ENCODE measurements at places on chromosomes 12 and 14.

DNA sequence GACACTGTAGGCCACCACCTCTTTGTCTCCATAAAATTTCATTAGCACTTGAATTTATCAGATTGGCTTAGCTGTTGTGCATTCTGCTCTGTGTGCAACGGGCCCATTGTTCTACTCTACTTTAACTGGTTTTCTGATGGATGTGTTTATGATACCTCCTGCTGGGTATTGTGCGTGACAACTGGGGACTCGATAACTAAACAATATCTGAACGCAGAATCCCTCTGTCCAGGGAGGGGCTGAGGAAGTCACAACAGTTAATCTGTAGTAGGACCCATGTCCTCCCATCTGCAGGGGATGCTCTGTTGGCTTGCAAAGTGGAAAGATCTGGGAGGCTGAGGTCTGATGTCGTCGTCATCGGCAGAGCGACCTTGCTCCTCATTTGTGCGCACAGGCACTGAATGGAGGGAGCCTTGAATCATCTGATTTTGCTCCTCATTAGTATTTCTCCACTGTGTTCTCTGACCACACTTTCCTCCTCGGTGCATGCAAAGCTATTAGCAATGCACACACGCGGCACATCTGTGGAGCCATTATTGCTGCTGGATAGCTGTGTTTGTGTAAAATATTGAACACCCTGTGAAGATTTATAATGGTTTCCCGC lies 422.5 kb downstream of the NRXN3 start:
- DNase-seq: no peak

DNA sequence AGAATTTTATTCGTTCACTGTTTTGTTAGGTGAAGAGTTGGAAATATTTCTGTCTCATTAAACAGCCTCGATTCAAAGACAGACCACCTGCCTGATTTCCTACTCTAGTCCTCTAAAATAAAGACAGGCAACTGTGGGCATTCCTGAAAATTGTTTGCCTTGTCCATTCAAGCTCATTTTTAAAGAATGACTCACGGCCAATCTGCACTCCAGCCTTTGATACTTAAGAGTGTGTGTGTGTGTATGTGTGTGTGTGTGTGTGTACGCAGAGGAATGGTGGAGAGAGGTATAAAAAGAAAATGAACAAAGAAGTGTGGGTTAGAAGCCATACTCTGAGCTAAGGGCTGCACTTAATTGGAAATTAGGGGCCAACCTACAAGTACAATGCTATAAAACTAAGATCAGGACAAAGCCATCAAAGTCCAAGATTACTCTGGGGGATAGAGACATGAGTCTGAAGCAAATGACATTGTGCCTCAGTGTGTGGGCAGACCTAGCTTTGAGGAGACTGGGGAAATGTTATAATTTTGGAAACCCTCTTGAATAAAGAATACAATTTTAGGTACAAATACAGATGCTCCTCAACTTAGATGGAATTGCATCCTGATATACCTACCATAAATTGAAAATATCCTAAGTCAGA lies 45.6 kb upstream of the SOCS2 start:
- DNase-seq: no peak

- no peak for DNase-seq
These were observed 951 bp downstream of the WDHD1 start for GRCh38 chr14:55025948-55026347.

- DNase-seq: no peak
These were observed 746.2 kb upstream of the USP15 start for GRCh38 chr12:61514016-61514415.

GRCh38 chr12:82034769-82035168 lies 275.6 kb upstream of the PPFIA2 start:
- DNase-seq: no peak

DNA sequence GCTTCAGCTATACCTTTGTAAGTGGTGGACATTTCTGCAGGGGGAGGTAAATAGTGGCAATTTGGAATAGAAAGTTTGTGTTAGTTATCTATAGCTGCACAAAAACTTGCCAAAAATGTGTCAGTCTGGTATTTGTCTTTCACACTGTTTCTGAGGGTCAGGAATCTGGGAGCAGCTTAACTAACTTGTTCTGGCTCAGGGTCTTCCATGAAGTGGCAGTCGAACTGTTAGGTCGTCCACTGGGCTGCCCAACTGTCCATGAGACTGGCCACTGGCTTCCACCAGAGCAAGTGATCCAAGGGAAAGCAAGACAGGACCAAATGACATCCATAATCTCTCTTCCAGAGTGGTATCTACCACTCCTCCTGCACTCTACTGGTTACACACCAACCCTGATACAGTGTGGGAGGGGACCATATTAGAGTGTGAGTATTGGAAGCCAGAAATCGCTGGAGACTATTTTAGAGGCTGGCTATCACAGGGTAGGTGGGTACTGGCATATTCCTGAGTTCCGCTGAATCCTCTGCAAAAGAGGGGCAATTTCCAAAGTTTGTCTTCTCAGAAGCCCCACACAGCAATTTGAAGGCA lies 60.9 kb downstream of the DYRK2 start:
- DNase-seq: no peak

GRCh38 chr12:12839003-12839395 lies 25.9 kb downstream of the DDX47 start:
- no peak for DNase-seq

GRCh38 chr12:111409780-111410430 lies 4.2 kb downstream of the SH2B3 start:
- no peak for DNase-seq

DNA sequence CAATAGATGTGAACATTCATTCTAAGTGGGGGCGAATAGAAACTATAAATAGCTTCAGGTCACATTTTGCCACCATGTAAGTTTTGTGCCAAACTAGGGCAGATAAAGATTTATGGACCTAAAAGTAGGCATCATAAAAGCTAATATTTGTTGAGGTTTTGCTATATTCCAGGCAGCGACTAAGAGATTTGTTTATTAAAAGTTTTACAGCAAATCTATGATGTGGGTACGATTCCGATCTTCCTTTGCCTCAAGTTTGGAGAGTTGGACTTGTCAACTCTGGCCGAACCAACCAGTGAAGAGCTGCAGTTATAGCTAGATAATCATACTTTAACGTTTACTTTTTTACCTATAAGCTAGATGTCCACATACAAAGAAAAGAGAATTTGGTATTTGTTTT lies 1.6 kb downstream of the MAPK1IP1L start:
- no peak for DNase-seq

DNA sequence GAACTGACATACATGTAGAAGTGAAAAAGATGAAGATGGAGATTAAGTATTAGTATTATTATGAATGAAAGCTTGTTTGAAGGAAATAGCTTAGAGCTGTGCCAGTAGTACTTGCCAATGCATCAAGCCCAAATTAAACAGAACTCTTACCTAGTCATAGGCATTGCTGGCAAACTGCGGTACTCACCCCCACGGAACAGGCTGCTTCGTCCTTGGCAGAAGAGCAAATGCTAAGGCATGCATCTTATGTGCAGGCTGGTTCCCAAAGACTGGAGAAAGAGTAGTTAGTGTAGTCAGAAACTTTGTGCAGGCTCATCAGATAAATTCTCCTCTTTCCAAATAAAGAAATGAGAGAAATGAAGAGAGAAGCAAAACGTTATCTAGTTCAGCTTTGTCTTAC lies 134.8 kb downstream of the CCDC59 start:
- no peak for DNase-seq

DNA sequence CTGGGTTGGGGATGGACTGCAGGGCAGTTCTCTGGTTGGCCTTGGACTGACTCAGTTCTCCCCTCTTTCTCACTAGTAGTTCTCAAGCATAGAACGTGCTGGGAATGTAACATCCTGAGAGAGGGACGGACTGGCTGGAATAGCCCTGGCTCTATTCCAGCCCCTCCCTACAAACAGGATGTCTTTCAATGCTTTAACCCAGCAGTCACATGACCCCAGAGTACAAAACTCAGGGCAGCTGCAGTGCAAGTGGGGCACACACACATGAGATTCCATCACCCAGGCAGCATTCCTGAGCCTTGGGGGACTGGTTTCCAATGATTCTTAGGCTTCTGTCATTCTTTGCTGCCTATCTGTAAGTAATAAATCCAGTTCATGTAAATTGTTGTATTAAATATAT lies 1.6 kb upstream of the ACOT6 start:
- no peak for DNase-seq

DNA sequence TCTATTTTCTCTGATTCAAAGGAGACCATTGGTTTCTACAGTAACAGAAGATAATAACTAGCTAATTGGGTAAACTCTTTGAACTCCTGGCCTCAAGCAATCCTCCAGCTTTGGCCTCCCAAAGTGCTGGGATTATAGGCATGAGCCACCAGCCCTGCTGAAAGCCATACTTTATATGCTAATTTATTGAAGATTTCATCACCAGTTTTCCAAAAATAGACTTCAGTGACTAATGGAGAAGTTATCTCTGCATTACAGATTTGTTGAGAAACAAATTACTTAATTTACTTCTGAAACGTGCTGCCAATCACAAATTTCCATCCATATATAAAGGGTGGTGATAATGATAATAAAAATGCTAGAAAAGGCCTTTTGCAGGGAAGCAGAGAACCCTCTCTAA lies 1758.1 kb upstream of the SEL1L start:
- no peak for DNase-seq

DNA sequence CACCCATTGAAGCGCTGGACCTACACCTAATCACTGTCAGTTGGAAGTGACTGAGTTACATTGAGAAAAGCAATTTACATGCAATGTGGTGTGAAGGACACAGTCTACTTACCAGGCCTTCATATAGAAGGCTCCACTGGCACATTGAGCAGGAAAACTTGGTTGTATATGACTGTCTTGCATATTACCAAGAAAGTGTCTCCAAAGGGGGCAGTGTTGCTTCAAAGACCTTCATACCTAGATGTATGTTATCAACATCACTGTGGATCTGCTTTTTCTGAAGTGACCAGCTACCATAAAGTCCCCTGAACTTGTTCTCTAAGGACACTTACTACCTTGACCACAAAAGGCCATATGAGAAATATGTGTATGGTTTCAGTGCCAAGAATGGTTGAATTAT lies 64.1 kb downstream of the NELL2 start:
- no peak for DNase-seq

Measured in NCI-H2029 (cell line).